ENCODE measurements at places on chromosomes 3 and 15. TPM values are rescaled to one million over a fixed set of nuclear protein-coding genes. Genes with fewer than 3 reads are reported as not detected.

TRH gene
- not detected for total RNA-seq

DLL4 gene
- total RNA-seq: not detected

HIGD2B gene
- 0.17 TPM for total RNA-seq

SPINT1 gene
- 9.6 TPM for total RNA-seq

EPHB1 gene
- not detected for total RNA-seq

DPH3 gene
- total RNA-seq: 32.0 TPM

PRR23C gene
- total RNA-seq: not detected

AGBL1 gene
- not detected for total RNA-seq

CD200R1L gene
- not detected for total RNA-seq

CX3CR1 gene
- 0.21 TPM for total RNA-seq

CAPN3 gene
- 2.5 TPM for total RNA-seq

ROPN1 gene
- total RNA-seq: not detected

ENTPD3 gene
- not detected for total RNA-seq

CTXND1 gene
- not detected for total RNA-seq

GRAMD1C gene
- 0.34 TPM for total RNA-seq

GNB4 gene
- 1.4 TPM for total RNA-seq

NR2C2 gene
- total RNA-seq: 45.2 TPM

LRRC2 gene
- total RNA-seq: not detected

CPN2 gene
- total RNA-seq: not detected

IL20RB gene
- 1.2 TPM for total RNA-seq

ARPC4 gene
- total RNA-seq: 300 TPM

APPL1 gene
- 40.5 TPM for total RNA-seq

TERC gene
- total RNA-seq: 12.9 TPM

NOX5 gene
- total RNA-seq: not detected

AGTR1 gene
- not detected for total RNA-seq

GUCA1C gene
- not detected for total RNA-seq

PLA1A gene
- 0.13 TPM for total RNA-seq

RASGRF1 gene
- total RNA-seq: 0.02 TPM

P2RY13 gene
- total RNA-seq: not detected

GPR15 gene
- total RNA-seq: 5.0 TPM

ALG1L2 gene
- total RNA-seq: 0.82 TPM
